ENCODE measurements at places on chromosomes 2 and 18.

- no peak for DNase-seq
These were observed 1088.7 kb downstream of the SUCLG1 start for GRCh38 chr2:83370419-83370762.

DNA sequence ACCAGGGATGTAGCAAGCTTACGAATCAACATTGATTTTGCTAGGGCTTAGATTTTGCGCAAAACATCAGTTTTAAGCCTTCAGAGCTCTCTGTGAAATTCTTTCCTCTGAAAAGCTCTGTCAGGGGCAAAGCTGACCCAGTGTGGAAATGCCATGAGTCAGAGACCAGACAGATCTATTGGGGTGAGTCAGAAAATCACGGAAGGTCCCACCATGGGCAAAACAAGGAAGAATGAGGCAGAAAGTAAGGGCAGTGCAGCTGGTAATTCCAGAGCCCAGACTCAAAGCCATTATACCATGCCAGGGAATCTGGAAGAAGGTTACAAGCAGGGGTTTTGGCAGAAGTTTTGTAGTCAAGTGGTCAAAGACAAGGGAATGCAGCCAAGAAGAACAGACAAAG, 256.6 kb upstream of the CTAGE1 start:
- no peak for DNase-seq

DNA sequence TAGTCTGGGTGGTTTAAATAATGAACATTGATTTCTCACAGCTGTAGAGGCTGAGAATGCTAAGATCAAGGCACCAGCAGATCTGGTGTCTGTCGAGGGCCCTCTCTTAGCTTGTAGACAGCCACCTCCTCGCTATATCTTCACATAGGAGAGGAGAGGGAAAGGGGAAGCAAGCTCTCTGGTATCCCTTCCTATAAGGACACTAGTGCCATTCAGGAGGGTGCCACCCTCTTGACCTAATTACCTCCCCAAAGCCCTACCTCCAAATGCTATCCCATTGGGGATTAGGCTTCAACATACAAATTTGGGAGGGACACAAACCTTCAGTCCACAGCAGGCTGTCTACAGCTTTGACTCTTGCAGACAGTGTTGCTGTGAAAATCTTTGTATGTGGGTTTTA, 76.7 kb downstream of the BOLA3 start:
- DNase-seq: no peak

GRCh38 chr18:26457611-26458353, 90.6 kb downstream of the KCTD1 start:
- DNase-seq: no peak

Data from activated CD4-positive, alpha-beta T cell treated with anti-CD3 and anti-CD28 coated beads, Interleukin-2, amount 50 U/mL, for 24 hours (primary cell).